Occipital lobe (tissue), 3 donors: ENCODE measurements at places on chromosomes 11 and 22.

DNA sequence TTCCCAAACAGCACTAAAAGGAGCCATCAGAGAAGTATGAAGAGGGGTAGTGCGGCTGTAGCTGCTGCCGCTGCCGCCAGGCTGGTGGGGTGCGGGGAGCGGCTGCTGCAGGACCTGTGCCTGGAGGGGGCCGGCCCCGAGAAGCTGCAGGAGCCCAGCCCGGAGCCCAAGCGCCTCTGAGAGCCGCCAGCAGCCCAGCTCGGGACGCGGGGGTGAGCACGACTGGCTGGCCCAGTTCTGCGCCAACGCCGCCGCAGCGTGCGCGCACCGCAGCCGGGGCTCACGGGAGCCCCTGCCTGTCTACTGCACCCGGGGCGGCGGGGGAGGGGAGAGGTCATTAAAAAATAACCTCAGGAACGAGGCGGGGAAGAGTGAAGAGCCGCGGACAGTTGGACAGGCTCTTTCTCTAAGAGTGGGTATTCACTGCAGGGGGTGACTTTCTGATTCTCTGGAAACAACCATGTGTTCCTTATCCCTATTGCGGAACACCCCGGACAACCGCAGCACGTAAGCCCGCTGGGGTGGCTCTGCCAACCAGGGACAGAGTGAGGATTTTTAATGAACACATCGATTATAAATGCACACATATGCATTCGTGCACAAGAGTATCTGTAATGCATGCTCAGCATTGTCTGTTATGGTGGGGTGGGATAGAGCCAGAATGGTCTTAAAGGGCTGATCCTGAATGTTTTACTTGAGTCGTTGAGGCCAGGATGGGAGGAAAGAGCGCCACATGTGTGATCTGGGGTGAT lies 453 bp downstream of the GAS2 start:
- peak; percentile 43 for DNase-seq

GRCh38 chr11:123707606-123708205 lies 33.8 kb downstream of the ZNF202 start:
- peak; percentile 48 for DNase-seq

GRCh38 chr11:370070-370941 lies 1.0 kb downstream of the B4GALNT4 start:
- no peak for DNase-seq

DNA sequence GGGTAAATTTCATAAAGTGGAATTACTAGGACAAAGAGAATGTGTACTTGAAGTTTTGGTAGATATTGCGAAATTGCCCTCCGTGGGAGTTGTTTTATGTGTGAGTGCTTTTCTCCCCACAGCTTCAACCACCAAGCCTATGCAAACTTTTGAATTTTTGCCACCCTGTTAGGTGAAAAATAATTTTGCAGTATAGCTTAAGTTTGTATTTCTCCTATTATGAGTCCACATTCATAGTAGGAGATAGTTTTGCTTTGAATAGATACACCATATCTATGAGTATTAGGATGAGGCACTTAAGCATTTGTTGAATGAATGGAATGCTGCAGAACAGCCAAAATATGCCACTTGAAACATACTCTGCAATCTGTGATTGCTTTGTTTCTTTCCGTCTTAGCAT lies 43.6 kb downstream of the UVRAG start:
- DNase-seq: no peak
